ENCODE measurements at places on chromosomes 12 and 14. TPM values are rescaled to one million over a fixed set of nuclear protein-coding genes. Genes with fewer than 3 reads are reported as not detected.

GLIPR1L1 gene
- not detected for total RNA-seq

CATSPERB gene
- total RNA-seq, result not detected

TPH2 gene
- 0.23 TPM for total RNA-seq

GEMIN2 gene
- total RNA-seq, result 35.8 TPM

APOF gene
- total RNA-seq, result not detected

DENND5B gene
- total RNA-seq, result 33.9 TPM

- no peak for DNase-seq
- H3K36me3 ChIP-seq, result peaks cover 8% of the 10 kb centered on the region
- no peak overlapping the region for H3K27ac ChIP-seq
- H3K4me3 ChIP-seq, result no peak overlapping the region
These were observed 125.9 kb downstream of the CALM1 start for GRCh38 chr14:90522571-90523191.

- H3K4me1 ChIP-seq, result peaks cover 41% of the 10 kb centered on the region
- peaks cover 4% of the 10 kb centered on the region for H3K27me3 ChIP-seq
- no peaks in the 10 kb centered on the region for H3K36me3 ChIP-seq
- DNase-seq, result no peak
- no peak overlapping the region for H3K27ac ChIP-seq
- peak overlapping the region; percentile 34 for H3K4me3 ChIP-seq
These were observed 3.5 kb upstream of the PHLDA1 start for GRCh38 chr12:76035045-76035444.

- peaks cover 19% of the 10 kb centered on the region for H3K36me3 ChIP-seq
- no peak overlapping the region for H3K4me3 ChIP-seq
- no peak overlapping the region for H3K27ac ChIP-seq
- no peaks in the 10 kb centered on the region for H3K4me1 ChIP-seq
- H3K27me3 ChIP-seq, result no peaks in the 10 kb centered on the region
These were observed 69.4 kb upstream of the EVL start for GRCh38 chr14:99995700-99996356.

GRCh38 chr14:99730876-99731546 lies 46.9 kb downstream of the CYP46A1 start:
- peak overlapping the region; percentile 68 for H3K4me3 ChIP-seq
- no peak for DNase-seq
- no peaks in the 10 kb centered on the region for H3K36me3 ChIP-seq

DNA sequence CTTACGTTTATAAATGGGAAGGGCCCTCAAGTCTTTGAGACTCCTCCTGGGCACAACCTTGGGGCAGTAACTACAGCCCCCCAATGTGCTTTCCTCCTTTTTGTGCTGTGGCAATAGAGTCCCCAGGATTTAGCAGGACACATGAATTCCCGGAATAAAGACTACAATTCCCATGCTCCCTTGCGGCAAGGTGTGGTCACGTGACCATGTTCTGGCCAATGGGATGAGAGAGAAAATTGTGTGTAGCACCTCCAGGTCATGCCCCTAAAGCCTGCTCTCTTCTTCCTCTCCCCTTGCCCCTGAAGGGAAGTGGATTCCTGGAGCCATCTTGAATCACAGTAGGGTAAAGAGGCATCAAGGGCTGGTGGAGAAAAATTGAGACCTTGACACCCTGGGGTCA lies 295.1 kb upstream of the SFSWAP start:
- H3K4me1 ChIP-seq, result peaks cover 13% of the 10 kb centered on the region
- H3K27me3 ChIP-seq, result no peaks in the 10 kb centered on the region
- no peak overlapping the region for H3K27ac ChIP-seq
- no peak for DNase-seq
- H3K4me3 ChIP-seq, result no peak overlapping the region

DNA sequence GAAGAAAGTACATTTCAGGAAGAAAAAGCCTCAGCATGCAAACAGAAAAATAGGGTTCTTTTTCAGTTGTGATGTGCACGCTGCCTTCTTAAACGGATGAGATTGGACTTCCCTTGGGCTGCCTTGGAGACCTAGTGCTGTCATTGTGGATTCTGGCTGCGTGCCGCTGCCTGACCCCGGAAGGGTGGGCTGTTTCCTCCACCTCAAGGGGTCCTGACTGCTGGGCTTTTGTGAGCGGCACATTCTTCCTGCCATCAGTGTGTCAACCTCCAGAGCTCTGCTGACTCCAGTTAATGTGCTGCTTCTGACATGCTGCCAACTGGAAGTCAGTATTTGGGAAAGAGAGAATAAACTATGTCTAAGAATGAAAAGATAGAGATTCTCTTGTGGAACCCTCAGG lies 25.1 kb downstream of the CCNK start:
- H3K36me3 ChIP-seq, result peaks cover 8% of the 10 kb centered on the region
- peaks cover 5% of the 10 kb centered on the region for H3K4me1 ChIP-seq
- no peak overlapping the region for H3K4me3 ChIP-seq

- H3K4me3 ChIP-seq, result no peak overlapping the region
- peaks cover 7% of the 10 kb centered on the region for H3K36me3 ChIP-seq
- peaks cover 11% of the 10 kb centered on the region for H3K4me1 ChIP-seq
- H3K27ac ChIP-seq, result no peak overlapping the region
These were observed 23.7 kb downstream of the GSTZ1 start for GRCh38 chr14:77344377-77344996.

DNA sequence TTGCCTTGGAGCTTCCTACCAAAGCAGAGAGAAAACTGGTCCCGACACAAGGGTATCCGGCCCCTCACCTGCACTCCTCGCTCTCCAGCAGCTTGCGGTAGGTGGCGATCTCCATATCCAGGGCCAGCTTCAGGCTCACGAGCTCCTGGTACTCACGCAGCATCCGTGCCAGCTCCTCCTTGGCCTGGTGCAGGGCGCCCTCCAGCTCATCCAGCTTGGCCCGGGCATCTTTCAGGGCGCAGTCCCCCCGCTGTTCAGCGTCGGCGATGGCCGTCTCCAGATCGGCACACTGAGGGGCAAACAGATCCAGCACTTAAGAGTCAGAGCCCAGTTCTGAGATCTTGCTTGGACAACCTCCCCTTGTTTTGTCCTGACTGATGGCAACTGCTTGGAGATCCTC lies 13.7 kb downstream of the KRT72 start:
- no peak overlapping the region for H3K4me3 ChIP-seq
- H3K27ac ChIP-seq, result no peak overlapping the region
- no peaks in the 10 kb centered on the region for H3K36me3 ChIP-seq
- H3K4me1 ChIP-seq, result no peaks in the 10 kb centered on the region

DNA sequence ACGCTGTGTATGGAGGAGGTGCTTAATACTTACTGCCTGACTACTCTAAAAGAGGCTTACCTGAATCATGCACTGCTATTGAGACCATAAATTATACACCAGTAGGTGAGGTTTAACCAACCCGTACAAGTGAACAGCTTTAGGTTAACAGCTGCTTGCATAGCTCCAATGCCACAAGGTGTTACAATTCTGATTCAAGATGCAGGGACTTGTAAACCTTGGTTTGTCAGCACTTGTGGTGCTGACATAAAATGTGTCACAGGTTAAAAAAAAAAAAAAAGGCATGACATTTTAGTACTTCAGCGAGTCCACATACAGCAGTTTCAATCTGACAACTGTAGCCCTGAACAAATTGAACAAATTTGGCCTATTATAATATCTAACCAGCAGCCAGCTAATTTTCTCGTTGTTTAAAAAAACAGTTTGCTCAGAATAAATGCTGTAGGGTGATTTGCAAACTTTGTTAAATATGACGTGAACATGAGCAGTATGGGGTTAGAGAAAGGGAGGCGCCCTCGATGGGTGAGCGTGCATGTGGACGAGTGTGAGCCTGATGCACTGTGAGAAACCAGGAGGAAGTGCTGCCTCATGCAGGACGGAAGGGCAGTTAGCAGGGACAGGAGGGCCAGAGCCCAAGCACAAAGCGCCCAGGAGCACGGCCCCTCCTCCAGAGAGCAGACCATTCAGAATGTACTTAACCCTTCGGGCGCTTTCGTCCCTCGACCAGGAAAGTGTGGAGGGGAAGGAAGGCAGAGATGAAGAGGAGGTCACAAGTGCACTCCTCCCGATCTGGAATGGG lies 44.7 kb downstream of the TCHP start:
- DNase-seq, result peak; percentile 55
- peak overlapping the region; percentile 79 for H3K4me3 ChIP-seq
- H3K36me3 ChIP-seq, result peaks cover 2% of the 10 kb centered on the region
- H3K27me3 ChIP-seq, result no peaks in the 10 kb centered on the region
- peaks cover 44% of the 10 kb centered on the region for H3K4me1 ChIP-seq

DNA sequence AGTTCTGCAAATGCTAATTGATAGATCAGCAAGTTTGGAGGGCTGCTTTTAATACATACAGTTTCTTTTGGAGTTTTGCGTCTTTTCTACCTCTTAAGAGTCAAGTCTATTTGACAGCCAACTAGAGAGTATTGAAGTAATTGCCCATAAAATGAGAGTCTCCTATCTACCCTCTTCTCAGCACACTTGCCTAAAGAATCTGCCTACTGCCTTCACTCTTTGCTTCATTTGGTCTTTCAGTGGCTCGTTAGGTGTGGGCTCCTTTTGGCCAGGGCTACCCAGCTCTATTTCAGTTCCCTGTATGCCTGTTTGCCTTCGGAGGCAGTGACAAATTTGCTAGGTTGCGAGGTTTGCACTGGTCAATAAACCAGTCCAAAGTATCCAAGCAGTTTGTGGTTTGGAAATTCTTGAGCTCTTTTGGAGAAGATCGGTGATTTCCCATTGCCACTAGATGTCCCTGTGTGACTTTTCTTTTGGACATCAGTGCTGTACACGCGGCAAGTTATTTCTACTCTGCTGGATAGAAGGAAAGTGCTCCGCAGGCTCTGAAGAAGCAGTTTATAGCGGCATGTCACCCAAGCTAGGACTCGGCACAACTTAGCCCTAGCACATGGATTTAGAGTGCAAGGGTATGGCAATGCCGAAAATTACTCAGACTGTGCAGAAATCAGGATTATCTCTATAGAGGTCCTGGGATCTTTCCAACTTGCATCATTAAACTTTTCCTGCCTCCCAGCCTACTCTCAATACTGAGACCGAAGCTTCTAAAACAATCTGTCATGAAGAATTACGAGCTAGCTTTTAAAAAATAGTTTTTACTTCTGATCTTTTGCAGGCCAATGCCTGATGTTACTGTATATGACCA lies 38.6 kb downstream of the MGST1 start:
- H3K36me3 ChIP-seq, result peaks cover 26% of the 10 kb centered on the region
- peak overlapping the region; percentile 28 for H3K27ac ChIP-seq
- H3K27me3 ChIP-seq, result no peaks in the 10 kb centered on the region
- H3K4me3 ChIP-seq, result no peak overlapping the region
- peaks cover 6% of the 10 kb centered on the region for H3K4me1 ChIP-seq

DNA sequence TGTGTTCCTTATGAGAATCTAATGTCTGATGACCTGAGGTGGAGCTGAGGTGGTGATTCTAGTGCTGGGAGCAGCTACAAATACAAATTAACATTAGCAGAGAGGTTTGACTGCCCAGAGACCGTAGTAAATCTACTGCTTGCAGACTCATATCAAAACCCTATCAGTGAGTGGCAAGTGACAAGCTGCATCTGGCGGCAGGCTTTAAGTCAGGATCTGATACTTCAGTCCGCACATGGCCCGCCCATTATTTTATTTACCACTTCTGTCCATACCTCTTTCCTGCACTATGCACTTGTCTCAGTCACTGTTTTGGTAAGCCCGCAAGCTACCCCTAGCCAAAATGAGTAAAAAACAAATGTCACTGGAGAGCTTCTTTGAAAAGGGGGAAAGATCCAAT lies 11.4 kb downstream of the CEP128 start:
- peaks cover 25% of the 10 kb centered on the region for H3K36me3 ChIP-seq
- DNase-seq, result no peak
- H3K4me1 ChIP-seq, result peaks cover 13% of the 10 kb centered on the region
- no peak overlapping the region for H3K27ac ChIP-seq
- no peaks in the 10 kb centered on the region for H3K27me3 ChIP-seq

GRCh38 chr12:121181181-121181580 lies 28.7 kb upstream of the P2RX4 start:
- no peak for DNase-seq
- H3K4me1 ChIP-seq, result no peaks in the 10 kb centered on the region
- H3K27me3 ChIP-seq, result no peaks in the 10 kb centered on the region
- H3K36me3 ChIP-seq, result no peaks in the 10 kb centered on the region
- H3K4me3 ChIP-seq, result no peak overlapping the region
- H3K27ac ChIP-seq, result no peak overlapping the region

GRCh38 chr14:92386637-92387036 lies 63.7 kb downstream of the SLC24A4 start:
- H3K27me3 ChIP-seq, result no peaks in the 10 kb centered on the region
- peaks cover 9% of the 10 kb centered on the region for H3K4me1 ChIP-seq
- H3K27ac ChIP-seq, result no peak overlapping the region
- no peak overlapping the region for H3K4me3 ChIP-seq
- no peaks in the 10 kb centered on the region for H3K36me3 ChIP-seq

DNA sequence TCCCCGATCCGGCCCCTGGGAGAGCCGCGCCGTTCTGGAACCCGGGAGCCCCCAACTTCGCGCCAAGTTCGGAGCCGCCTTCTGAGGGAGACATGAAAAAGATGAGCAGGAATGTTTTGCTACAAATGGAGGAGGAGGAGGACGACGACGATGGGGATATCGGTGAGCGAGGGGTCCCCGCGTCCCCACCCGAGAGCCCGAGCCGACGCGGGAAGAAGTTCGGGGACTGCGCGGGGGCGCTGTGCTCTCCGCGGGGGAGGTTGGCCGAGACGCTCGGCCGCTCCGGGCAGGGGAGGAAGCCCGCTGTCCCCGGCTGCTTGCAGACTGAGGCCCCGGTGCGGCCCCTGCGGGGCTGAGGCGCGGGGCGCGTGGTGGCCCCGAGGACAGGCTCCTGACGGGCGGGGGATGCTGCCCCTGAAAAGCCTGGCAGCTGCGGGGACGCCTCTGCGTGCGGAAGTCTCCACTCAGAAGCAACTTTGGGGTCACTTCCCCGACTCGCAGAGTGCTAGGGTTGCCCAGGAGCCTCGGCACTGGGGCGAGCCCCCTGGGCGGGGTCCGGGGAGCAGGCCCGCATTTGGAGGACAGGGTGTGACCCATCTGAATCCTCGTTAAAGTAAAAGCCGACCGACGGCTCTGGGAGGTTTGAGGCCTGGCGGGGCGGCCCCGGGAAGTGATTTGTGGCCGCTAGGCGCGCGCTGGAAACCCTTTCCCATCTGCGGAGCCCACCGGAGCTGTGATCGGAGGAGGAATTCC lies 511 bp downstream of the ANO6 start:
- H3K36me3 ChIP-seq, result peaks cover 5% of the 10 kb centered on the region
- H3K4me3 ChIP-seq, result peak overlapping the region; percentile 99
- H3K27me3 ChIP-seq, result no peaks in the 10 kb centered on the region
- H3K4me1 ChIP-seq, result peaks cover 56% of the 10 kb centered on the region
- peak; percentile 58 for DNase-seq

DNA sequence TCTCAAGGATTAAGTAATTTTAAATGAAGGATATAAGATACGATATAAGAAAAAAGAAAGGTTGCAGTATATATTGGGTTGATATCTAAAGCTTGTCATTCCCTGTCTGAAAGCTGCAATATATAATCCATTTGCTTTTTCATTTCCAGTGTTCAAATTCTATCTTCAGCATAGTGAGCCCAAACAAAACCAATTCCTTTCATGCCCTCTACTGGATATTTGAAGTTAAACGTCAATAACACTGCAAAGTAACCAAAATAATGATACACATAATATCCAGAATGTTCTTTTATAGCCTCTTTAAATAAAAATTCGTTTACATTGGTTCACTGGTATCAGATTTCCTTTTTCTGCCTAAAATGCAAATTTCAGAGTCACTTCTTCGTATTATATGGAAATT lies 64.5 kb upstream of the DAAM1 start:
- H3K27me3 ChIP-seq, result peaks cover 6% of the 10 kb centered on the region
- DNase-seq, result no peak
- H3K27ac ChIP-seq, result no peak overlapping the region
- H3K36me3 ChIP-seq, result no peaks in the 10 kb centered on the region
- H3K4me1 ChIP-seq, result no peaks in the 10 kb centered on the region

Measured in neural crest cell (in vitro differentiated cells).